ENCODE measurements at places on chromosomes 13 and 19. TPM values are rescaled to one million over a fixed set of nuclear protein-coding genes. Genes with fewer than 3 reads are reported as not detected.

GPC6 gene
- total RNA-seq: not detected

RLN3 gene
- total RNA-seq: not detected

KLK2 gene
- not detected for total RNA-seq

EMP3 gene
- 374 TPM for total RNA-seq

KLK3 gene
- not detected for total RNA-seq

ICAM4 gene
- 1.6 TPM for total RNA-seq

- no peak for DNase-seq
- no peak overlapping the region for H3K4me3 ChIP-seq
- H3K36me3 ChIP-seq: peaks cover 24% of the 10 kb centered on the region
- peak overlapping the region; percentile 32 for H3K27ac ChIP-seq
These were observed 8.2 kb downstream of the FXYD5 start for GRCh38 chr19:35162471-35163326.

DNA sequence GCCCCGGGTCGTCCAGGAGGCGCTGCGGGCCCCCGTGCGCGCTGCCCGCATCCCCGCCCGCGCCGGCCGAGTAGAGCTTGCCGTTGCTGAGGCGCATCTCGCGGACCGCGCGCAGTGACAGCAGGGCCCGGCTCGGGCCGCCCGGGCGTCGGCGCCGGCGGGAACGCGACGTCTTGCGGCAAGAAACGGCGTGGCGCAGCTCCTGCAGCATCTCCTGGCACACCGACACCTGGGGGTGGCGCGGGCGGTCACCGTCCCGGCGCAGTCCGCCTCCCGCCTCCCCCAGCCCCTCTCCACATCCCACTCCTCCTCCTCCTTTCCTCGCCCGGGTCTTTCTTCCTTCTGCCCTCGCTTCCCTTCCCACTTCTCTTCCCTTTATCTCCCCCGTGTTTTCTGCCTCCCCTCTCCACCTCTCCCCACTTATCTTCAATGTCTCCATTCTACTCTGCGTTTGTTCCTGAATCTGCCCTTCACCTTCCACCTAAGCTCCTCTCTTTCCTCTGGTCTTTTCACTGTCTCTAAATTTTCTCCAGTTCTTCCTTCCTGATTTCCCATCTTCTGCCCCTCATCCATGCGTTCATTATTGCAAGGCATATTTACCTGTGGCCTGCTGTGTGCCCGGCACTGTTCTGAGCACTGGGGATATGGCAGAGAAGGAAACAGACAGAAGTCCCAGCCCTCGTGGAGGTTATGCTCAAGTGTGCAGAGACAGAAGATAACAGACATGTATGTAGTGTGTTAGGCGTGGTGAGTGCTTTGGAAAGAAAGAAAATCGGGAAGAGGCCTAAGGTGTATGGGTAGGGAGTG lies 5.2 kb upstream of the ATP1A3 start:
- H3K27me3 ChIP-seq: peaks cover 61% of the 10 kb centered on the region
- peaks cover 25% of the 10 kb centered on the region for H3K36me3 ChIP-seq
- DNase-seq: no peak
- H3K27ac ChIP-seq: no peak overlapping the region
- peaks cover 31% of the 10 kb centered on the region for H3K4me1 ChIP-seq

DNA sequence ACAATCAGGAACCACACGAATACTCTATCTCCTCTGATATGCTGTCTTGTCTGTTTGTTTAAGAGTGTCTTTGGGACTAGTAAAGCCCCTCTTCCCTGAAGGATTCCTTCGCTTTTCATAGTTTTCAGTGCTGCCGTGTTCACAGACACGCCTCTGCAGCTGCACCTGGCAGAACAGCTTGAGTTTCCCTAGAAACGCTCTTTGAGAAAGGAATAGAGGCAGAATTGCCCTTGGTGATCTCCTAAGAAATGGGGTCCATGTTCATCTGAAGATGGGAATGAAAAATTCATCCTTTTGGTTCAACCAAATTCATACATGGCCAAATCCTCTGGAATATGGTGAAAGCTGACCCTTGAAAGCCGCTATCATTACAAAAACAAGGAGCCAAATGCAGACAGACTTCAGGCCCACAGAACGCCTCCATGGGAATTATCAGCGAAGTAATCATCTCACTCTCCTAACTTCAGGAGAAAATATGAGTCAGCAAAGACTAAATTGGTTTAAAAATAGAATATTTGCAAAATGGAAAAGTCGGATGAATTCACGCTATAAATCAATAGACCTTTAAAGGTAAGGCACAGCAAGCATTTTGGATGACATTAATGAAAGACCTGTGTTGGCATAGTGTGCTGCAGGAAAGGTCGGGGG lies 5.5 kb downstream of the SACS start:
- H3K27ac ChIP-seq: no peak overlapping the region
- no peak overlapping the region for H3K4me3 ChIP-seq
- peaks cover 39% of the 10 kb centered on the region for H3K27me3 ChIP-seq
- peaks cover under 1% of the 10 kb centered on the region for H3K4me1 ChIP-seq
- peaks cover 3% of the 10 kb centered on the region for H3K36me3 ChIP-seq
- DNase-seq: no peak

DNA sequence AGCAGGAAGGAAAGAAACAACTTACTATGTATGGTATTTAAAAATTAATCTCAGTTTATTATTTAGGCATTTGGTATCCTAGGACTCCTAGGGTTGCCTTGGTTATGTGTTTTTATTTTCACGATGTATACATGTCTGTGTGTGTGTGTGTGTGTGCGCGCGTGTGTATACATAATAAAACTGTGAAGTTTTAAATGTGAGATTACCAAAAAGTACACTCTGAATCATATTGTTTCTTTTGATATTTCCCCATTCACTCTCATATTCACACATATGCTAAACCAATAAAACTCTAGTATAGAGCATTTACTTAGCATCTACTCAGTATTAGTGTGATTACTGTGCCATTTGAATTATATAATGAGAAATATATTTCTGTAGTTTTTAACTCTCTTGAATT lies 30.8 kb upstream of the NDFIP2 start:
- no peaks in the 10 kb centered on the region for H3K36me3 ChIP-seq
- H3K4me1 ChIP-seq: peaks cover 37% of the 10 kb centered on the region
- no peak overlapping the region for H3K27ac ChIP-seq
- no peak for DNase-seq
- no peaks in the 10 kb centered on the region for H3K27me3 ChIP-seq

DNA sequence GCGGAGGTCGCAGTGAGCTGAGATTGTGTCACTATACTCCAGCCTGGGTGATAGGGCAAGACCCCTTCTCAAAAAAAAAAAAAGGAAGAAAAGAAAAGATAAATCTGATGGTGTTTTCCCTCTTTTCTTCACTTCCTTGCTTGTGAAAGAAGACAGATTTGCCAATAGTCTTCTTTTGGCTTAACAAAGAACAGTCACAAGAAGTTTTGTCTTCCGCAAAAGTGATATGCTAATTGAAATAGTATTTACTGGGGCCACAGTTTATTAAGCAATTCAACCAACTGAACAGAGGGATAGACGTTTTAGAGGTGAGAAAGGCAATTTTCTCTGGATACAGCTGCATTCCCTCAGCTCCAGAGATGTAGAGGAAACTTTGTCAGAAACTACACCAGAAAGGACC lies 22.9 kb upstream of the PLAUR start:
- H3K4me3 ChIP-seq: no peak overlapping the region
- no peaks in the 10 kb centered on the region for H3K4me1 ChIP-seq
- no peak overlapping the region for H3K27ac ChIP-seq
- no peaks in the 10 kb centered on the region for H3K36me3 ChIP-seq

GRCh38 chr13:99809496-99809895 lies 162.1 kb downstream of the ZIC5 start:
- H3K4me1 ChIP-seq: peaks cover 5% of the 10 kb centered on the region
- no peaks in the 10 kb centered on the region for H3K27me3 ChIP-seq
- no peak overlapping the region for H3K27ac ChIP-seq
- no peak for DNase-seq

DNA sequence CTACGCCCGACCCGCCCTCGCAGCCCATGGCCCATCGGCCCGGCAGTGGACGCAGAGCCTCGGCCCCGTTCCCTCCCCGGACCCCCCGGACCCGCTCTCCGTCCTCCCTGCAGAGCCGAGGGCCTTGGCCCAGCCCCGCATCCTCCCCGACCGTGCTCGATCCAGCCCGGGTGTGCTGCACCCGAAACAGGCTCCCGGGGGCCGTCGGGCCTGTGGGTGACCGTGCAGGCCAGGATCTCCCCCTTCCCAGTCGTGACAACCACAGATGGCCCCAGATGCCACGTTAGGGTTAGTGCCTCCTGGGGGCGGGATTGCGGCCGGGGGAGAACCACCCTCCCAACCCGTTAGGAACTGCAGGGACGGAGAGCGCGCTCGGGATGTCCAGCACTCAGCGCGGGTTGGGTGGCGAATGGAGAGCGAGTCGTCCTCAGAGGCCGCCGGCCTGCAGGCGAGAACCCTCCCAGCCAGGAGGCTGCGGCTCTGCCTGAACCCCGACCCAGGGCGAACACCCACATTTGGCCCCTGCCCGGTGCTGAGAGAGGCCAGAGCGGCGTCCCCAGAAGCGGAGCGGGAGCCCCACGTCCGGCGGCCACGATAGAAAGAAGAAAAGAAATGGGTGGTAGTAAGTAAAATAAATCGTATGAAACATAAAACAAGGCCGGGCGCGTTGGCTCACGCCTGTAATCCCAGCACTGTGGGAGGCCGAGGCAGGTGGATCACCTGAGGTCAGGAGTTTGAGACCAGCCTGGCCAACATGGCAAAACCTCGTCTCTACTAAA lies 6.7 kb upstream of the MADCAM1 start:
- H3K4me3 ChIP-seq: peak overlapping the region; percentile 83
- peaks cover 12% of the 10 kb centered on the region for H3K27me3 ChIP-seq
- peaks cover 2% of the 10 kb centered on the region for H3K4me1 ChIP-seq

GRCh38 chr13:51733374-51734298 lies 70.3 kb downstream of the DHRS12 start:
- no peak for DNase-seq
- peak overlapping the region; percentile 51 for H3K27ac ChIP-seq
- peaks cover 7% of the 10 kb centered on the region for H3K36me3 ChIP-seq
- H3K27me3 ChIP-seq: no peaks in the 10 kb centered on the region
- H3K4me1 ChIP-seq: peaks cover 14% of the 10 kb centered on the region

DNA sequence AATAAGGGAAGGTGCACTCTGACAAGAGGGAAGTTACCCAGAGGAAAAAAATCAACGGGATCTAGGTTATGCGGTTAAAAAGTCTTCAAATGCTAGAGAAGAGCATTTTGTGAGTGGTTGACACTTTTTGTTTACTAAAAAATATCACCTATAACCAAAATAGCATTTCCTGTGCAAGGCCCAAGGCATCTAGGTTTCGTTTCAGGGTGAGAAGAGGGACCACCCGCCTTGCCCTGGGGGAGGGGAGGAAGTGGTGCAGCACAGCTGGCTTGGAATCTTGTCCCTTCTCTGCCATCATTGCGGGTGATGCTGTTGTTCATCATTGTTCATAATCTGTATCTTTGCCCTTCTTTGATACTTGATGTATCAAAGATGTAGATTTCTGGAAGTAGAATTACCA lies 80.6 kb downstream of the NUFIP1 start:
- no peak overlapping the region for H3K27ac ChIP-seq
- H3K4me3 ChIP-seq: no peak overlapping the region
- no peaks in the 10 kb centered on the region for H3K4me1 ChIP-seq

GRCh38 chr13:114000151-114001040 lies 26.5 kb upstream of the C13orf46 start:
- peaks cover 8% of the 10 kb centered on the region for H3K36me3 ChIP-seq
- H3K4me1 ChIP-seq: peaks cover 17% of the 10 kb centered on the region
- H3K27ac ChIP-seq: no peak overlapping the region
- DNase-seq: no peak
- H3K4me3 ChIP-seq: no peak overlapping the region

GRCh38 chr13:92390217-92390616 lies 836.4 kb upstream of the GPC6 start:
- H3K27me3 ChIP-seq: no peaks in the 10 kb centered on the region
- no peak overlapping the region for H3K27ac ChIP-seq
- no peaks in the 10 kb centered on the region for H3K4me1 ChIP-seq
- no peak for DNase-seq

Data from T-helper 17 cell (primary cell).